ENCODE measurements at places on chromosomes 13 and 19. TPM values are rescaled to one million over a fixed set of nuclear protein-coding genes. Genes with fewer than 3 reads are reported as not detected.

CEACAM8 gene
- total RNA-seq: not detected

CEACAM1 gene
- 5.3 TPM for total RNA-seq

DNA sequence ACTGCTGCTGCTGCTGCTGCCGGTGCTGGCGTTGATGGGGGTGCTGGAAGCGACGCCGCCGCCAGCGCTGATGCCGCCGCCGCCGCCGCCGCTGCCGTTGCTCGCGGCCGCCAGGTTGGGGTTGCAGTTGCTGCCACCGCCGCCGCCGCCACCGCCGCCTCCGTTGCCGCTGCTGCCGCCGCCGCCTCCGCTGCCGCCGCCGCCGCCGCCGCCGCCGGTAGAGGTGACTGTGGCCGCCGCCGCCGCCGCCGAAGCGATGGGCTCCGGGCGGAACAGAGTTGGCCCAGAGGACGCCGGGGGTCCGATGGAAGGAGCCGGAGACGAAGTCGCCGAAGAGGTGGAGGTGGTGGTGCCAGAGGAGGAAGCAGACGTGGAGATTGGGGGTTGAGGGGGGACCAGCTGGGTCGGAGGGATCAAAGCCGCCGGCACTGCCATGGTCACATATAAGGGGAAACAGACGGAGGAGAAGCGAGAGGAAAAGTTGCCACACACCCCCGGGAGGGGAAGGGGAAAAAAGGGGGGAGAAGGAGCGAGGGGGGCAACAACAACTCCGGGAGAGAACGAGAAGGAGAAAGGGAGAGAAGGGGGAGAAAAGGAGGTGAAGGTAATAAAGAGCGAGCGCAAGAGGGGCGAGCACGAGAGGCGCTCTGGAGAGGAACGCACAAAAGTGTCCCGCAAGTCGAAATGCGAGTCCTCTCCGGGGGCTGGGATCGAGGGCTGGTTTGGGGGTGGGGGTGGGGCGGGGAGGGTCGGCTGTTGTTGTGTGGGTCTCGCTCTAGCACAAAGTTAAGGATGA is 471 bp downstream of the DACH1 start:
- no peak for DNase-seq

- no peak for DNase-seq
Observed at GRCh38 chr13:28885181-28885580, 65.0 kb downstream of the MTUS2 start.

DNA sequence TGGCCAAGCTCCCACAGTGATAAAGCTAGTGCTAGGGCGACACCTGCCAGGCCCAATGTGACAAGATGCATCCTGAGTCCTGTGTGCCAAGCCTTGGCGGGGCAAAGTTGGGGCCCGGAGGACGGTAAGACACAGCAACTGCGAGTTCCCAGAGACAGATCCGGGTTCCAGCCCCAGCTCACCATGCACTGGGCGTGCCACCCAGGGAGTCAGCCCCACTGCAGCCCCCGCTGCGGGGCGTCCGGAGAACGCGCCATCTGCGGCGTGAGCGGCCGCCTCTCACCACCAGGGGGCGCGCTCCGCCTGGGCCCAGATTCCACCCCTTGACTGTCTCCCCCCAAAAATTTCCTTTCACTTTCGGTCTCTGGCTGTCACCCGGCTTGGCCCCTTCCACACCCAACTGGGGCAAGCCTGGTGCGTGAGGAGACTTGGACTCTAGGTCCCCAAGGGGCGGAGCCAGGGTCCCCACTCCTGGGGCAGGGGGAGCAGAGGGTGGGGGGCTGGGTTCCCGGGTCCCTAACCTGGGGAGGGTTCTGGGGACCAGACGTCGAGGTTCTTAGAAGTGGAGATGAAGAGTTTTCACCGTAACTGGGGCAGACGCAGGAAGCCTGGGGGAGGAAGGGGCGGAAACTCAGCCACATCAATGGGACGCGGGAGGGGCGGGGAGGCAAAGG is at the start of gene FLT3LG:
FLT3LG (plus strand) TSS at position 348 of the 674 bp plus-strand sequence. CDS start 425 bp downstream, outside the sequence.
- DNase-seq: peak; percentile 88

DNA sequence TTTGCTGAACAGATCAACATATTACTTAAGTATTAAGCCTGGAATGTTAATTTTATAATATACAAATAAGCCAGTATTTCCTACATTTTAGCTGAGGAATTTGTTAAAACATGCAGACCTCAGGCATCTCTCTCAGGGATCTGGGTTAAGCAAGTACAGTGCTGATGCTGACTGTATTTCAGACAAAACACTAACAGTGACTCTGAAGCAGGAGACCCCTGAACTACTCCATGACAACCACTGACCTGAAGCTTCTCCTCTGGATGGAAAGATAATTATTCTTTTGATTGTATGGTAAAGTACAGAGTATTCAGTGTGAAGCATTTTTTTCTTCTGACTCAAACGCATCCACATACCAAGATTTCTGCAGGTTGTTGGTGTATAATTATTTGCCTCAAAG is 680.8 kb downstream of the LIG4 start:
- no peak for DNase-seq

DNA sequence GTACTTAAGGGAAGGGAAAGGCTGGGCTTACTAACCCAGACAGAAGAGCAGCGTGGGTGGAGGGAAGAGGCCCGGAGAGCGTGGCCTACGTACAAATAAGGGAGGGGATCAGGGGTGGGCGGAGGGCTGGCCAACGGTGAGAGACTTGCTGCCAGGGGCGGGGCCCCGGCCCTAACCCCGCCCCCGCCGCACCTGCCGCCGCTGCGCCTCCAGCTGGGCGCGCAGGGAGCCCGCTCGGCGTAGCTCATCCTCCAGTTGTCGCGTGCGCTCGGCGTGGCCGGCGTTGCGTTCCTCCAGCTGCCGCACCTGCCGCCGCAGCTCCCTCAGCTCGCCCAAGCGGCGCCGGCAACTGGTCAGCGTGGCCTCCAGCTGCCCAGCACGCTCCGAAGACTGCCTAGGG is 5.7 kb downstream of the HOOK2 start:
- DNase-seq: no peak

DNA sequence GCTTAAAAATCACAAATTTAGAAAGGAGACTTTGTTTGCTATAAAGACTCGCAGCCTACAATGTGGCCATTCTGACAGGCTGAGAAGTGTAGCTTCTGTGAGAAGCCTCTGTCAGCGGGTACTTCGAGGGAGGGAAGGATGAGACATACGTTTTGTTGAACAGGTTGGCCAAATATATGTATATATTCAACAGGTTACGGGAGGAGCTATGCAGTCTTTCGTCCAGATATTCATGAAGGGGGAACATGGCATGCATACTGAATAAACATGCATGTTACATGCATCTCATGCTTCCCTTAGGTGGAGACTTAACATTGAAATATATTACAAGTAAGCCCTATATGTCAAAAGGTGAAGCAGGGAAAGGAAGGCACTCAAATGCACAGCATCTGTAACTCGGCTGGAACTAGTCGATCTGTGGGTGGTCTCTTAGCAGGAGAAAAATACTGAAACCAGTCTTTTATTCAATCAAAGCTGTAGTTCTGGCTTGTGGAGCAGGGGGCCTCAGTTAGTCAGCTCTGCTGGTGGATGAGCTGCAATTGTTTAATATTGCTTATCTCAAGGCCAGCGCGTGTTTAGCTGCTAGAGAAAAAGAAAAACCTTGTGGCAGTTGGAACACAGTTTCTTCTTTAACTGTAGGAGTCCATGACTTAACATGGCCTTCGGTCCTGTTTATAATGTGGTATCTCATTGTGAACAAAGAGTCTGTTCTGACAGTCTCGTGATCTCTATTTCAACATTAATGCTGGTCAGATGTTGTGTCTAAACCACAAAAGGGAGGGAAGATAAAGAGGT is 94.3 kb downstream of the FAM216B start:
- no peak for DNase-seq

DNA sequence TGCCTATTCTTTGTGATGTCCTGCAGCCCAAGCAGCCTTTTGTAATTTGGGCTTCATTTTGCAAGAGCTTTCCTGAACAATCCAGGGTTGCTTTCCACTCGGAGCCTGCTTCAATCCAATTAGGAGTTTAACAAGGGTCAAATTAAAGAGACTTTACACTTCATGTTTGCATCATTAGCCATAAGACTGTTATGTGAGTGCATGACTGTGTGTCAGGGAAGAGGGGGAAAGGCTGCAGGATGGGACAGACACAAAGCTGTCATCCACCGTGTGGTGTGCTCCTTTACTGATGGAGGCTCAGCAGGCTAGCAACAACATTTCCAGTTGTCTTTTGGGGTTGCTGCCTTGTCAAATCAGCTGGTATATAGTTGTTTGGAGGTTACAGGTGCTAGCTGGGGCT is 23.7 kb upstream of the MAB21L1 start:
- DNase-seq: no peak

DNA sequence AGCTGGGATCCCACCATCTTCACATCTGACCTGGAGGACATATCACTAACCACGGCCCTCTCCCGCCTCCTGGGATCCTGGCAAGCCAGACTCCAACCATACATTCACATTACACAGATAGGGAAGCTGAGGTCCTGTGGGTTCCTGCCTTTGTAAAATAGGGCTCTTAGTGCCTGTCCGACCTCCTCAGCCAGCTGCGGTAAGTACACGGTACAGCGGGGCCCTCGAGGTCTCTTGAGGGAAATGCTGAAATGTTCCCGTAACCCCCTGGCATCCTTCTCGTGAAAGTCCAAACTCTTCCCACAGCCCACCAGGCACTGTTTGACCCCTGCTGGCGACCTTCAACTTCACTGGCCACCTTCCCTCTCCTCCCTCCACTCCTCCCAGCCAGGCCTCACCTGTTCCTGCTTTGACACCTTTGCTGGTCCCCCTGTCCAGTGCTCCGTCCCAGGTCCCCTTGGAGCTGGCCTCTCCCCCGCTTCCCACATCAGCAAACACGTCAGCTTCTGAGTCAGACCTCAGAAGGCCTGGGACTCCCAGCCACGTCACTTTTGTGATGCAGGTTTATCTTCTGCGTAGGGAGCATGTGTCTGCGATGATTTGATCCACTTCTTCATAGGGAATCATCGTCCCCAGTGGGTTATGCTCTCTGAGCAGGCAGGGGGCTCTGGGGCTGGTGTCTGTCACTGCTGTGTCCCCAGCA is 8.8 kb upstream of the GNG7 start:
- DNase-seq: no peak
